NCI-H1417 (cell line): ENCODE measurements at places on chromosomes 2 and 18.

DNA sequence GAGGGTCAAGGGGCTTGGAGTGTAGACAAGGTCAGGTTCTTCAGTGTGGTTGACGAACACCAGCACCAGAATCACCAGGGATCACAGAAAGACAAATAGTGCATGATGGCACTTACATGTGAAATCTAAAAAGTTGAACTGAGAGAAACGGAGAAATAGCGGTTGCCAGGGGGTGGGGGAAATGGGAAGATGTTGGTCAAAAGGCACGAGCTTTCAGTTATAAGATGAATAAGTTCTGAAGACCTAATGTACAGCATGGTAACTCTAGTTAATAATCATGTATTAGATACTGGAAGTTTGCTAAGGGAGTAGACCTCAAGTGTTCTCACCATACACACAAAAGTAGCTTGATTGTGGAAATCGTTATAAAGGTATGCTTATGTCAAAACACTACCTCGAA is 43.7 kb upstream of the DARS1 start:
- no peak for DNase-seq

DNA sequence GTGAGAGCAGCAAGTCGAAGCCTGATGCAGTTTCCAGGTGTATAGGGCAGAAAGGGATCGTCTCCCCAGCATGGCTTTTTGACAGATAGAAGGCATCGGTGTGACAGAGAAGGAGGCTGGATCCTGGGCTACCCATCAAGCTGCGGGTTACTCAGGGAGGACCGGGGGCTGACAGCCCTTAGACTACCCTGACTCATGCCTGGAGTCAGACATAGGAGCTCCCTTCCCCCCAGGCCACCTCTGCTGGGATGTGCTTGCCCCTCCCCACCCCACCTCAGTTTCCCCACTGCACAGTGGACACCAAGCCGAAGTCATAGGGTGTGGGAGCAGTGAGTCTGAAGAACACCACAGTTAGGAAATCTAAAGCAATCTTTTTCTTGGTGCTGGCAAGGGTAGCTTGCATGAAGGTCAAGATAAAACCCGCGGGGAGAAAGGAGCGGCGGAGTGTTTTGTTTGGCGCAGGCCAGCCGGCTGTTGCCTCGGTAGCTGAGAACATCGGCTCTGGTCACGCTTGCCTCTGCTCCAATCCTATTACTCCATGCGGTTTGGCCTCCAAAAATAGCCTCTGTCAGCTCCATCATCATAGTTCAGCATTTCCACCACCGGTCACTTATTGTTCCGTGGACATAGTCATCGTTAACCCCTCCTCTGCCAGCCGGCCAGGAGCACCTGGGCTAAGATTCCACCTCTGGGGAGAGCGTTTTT is 169.2 kb upstream of the GLI2 start:
- no peak for DNase-seq

GRCh38 chr2:105188343-105188742 is 53.2 kb upstream of the GPR45 start:
- DNase-seq = no peak

- DNase-seq = peak; percentile 68
These were observed 643 bp downstream of the PLCL1 start for GRCh38 chr2:197804758-197805714.
